ENCODE measurements at places on chromosomes 7 and 10.

GRCh38 chr10:69057951-69058297 lies 30.0 kb upstream of the SRGN start:
- no peak for DNase-seq

DNA sequence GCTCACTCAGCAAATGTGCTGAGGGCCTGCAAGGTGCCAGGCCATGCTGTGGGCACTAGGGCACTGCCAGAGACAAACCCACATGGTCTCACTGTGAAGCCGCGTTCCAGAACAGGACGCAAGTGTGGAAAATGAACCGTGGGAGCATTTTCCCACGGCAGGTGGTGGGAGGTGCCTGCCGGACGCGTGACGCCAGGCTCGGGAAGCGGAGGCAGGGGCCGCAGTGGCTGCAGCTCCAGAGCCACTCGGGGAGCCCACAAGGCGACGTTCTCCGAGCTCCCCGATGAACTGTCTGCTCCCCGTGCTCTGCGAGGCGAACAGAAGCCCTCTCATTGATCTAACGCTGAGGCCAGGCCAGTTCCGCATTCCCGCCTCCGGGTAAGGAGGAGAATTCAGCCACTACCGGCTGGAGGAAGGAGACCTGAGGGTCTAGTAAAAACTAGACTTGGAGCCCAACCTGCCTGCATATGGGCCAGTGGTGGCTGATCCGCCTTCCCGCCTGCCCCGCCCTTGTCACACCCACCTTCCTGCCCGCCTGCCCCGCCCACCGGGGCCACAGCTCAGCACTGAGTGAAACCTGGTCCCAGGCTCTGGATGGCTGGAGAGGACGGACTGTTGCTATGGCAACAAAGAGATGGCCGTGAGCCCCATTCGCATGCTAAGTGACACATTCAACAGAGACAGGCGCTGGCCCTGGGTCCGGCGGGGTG lies 13.1 kb downstream of the ADGRA1 start:
- peak; percentile 12 for DNase-seq

DNA sequence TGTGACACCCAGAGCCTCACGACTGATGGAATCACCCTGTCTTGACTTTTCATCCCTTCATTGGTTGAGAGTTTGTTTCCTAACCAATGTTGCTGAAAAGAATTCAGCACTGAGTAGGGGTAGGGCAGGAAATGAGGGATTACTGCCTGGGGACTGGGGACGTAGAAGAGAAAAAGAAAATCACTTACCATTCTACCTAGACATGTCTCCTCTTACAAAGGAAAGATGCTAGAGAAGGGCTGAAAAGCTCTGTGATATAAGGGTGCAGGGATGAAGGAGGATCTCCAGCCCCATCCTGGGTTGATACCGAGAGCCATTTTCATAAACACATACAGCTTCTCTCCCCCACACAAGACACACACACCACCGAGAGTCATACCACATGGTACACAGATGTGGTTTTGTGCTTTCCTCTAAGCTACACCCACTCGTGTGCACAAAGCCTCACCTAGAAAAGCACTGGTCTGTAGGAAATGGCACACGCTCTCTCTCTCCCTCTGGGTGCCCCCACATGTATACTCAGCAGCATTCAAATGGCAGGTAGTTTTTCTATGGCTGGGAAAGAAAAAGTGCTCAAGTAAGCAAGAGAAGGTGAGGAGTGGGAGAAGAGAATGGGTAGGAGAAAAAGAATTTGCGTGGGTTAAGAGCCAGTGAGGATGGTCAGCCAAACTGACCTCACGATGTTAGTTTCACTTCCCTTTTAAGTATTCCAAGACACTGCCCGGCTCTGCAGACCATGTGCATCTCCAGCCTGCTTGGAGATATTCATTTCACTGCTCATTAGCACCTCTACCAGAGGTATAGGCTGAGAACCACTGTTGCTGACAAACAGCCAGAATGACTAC lies 85.8 kb downstream of the CALD1 start:
- peak; percentile 6 for DNase-seq

GRCh38 chr7:15507171-15507570 lies 54.6 kb downstream of the AGMO start:
- no peak for DNase-seq

- DNase-seq = no peak
Observed at GRCh38 chr10:53239873-53240272, 467.3 kb upstream of the MBL2 start.

DNA sequence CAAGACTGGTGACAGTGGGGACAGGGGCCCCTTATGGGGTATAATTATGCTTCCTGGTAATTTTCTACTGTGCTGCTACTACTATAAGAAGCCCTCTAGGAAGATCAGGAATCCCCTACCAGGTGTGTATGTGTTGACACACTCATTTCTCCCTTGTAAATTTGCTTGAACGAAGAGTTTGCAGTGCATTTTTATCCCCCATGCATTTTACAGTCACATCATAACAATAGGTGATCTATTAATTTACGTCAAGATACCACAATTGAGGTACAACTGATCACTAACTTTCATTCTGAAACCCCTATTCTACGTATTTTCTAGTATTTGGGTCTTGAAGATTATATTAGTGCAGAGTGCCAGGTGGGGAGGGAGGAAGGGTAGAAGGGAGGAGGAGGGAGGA lies 252.2 kb downstream of the NSUN6 start:
- DNase-seq = no peak

DNA sequence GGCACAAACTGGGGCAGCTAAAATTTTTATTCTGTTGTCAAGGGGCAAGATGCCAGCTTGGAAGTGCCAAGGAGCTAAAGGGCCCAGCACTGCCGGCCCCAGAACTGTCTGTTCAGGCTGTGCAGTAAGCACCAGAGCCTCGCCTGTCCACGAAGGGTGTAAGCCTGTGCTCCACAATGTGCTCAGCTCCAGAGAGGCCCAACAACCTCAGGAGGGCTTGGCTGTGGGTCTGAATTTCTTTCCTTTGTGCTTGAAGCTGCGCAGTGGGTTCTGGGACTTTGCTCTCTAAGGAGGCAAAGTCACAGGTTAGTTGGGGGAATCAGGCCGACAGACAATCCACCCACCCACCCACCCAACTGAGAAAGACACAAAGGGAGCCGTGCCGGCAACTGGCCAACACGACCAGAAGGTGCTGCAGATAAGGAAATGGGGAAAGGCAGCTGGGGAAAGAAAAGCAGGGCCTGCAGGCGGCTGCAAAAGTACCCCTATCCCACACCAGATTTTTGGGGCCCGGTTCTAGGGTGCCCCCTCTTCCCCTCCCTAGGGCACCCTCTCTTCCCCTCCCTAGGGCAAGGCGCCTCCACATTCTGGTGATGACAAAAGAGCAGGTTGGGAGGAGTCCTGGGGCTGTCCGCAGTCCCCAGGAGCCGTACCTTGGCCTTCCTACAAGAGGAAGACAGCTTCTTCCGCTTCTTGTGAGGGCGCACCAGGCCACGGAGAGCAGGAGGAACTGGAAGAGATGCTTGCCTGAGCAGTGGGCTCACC lies 7.7 kb downstream of the DDX56 start:
- peak; percentile 39 for DNase-seq

- no peak for DNase-seq
Observed at GRCh38 chr7:44557485-44557884, 16.2 kb downstream of the DDX56 start.

DNA sequence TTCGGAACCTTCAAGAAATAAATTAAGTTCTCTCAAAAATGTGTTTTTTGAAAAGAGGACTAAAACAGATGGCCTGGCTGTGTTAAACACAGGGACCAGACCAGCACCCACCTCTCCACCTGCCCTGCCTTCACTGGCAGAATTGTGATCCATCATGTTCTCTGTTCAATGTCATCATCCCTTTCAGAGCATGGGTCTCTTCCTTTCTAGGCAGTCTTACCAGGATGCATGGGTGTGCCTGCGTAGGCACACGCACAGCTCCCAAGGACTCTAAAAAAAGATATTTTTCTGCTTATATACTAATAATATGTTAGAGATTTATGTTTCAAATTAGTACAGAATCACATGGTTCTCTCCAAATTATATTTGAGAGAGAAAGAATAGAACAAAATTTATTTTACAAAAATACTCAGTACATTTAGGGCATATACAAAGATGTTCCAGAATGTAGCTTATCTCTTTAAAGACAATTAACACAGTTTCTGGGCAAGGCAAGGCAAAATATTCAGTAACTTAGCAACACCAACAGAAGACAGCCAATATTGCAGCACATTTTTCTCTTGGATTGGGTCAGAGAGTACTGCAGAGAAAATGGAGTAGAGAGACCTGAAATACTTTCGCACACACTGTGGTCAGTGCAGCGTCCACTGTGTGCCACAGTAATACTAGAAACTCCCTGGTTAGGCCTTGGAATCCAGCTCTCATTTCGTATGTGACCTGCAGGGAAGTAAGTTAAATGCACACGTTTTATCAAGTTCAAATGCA lies 52.8 kb downstream of the EGFR start:
- no peak for DNase-seq

DNA sequence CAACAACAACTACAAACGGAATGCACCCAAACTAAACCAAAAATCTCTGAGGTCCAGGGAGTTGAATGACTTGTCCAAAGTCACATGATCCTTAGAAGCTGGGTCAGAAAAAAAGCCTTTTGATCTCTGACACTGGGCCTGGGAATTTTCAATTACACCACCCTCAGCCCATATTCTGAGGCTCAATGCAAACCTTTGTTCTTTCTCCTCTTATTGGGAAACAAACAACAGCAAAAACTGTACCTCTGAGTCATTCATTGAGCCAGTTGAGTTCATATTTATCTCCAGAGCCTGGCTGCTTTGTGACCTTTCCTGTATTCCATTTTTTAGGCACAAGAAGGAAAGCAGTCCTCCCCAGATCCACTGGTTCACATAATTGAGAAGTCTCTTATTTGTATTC lies 51.2 kb upstream of the SORCS1 start:
- DNase-seq = no peak

- peak; percentile 56 for DNase-seq
Observed at GRCh38 chr7:39504963-39505362, 61.2 kb upstream of the YAE1 start.

- no peak for DNase-seq
Observed at GRCh38 chr7:12653518-12653917, 33.9 kb upstream of the ARL4A start.

DNA sequence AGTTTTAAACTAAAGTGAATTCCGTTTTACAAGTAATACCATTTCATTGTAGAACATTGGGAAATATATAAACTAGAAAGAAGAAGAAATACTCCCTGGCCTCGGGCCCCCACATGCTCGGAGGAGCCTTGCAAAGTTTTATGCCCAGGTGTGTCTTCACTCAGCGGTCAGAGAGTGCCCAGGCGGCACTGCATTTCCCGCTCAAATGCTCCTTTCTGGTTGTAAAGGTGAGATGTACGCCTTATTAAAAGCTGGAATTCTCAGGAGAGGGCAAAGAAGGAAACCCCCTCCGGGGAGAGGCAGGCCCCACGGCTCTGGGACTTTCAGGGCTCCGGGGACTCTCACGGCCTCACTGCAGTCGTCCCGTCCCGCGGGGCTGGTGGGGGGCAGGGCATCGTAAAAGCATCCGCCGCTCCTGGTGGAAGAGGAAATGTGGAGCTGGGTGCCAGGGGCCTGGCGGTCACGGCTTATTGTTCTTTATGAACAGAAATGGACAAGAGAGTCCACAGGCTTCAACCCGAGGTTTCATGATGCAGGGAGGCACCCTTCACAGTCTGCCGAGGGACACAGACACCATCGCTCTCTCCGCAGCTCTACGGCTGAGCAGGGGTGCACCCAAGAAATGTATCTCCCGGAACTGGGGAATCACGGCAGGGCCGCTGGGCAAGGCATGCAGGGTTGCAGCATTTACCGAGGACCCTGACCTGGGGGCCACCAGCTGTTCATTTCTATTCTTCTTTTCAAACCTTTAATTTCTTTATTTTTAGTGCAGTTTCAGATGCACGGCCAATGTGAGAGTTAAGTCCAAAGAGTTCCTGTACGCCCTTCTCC lies 47.7 kb upstream of the INPP5A start:
- DNase-seq = no peak

GRCh38 chr10:21055339-21056135 lies 158.4 kb upstream of the NEBL start:
- DNase-seq = no peak

DNA sequence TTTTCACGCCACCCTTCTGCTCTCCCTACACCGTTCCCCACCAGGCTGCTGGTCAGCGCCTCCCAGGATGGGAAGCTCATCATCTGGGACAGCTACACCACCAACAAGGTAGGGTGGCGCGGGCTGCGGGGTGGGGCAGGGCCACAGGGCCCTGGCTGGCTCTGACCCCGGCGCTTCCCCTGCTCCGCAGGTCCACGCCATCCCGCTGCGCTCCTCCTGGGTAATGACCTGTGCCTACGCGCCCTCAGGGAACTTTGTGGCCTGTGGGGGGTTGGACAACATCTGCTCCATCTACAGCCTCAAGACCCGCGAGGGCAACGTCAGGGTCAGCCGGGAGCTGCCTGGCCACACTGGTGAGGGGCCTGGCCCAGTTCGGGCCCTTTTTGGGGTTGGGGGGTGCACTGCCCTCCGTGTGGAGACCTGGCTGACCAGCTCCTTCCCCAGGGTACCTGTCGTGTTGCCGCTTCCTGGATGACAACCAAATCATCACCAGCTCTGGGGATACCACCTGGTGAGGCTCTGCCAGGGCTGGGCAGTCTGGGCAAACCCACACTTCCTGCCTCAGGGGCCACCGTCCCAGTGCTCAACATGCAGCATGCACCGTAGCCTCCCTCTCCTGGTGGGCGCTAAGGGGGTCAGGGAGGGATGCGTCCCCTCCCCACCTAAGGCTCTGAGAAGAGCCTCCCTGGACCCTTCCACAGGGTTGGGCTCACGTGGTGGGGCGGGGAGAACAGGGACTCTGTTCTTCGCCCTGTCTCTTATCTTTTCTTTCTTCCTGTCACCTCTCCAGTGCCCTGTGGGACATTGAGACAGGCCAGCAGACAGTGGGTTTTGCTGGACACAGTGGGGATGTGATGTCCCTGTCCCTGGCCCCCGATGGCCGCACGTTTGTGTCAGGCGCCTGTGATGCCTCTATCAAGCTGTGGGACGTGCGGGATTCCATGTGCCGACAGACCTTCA lies 4.0 kb downstream of the GNB2 start:
- DNase-seq = no peak

- no peak for DNase-seq
Observed at GRCh38 chr10:132606031-132606491, 68.5 kb downstream of the INPP5A start.

GRCh38 chr10:35635576-35635975 lies 6.5 kb downstream of the FZD8 start:
- DNase-seq = peak; percentile 80

- DNase-seq = no peak
Observed at GRCh38 chr10:8146650-8147049, 92.2 kb downstream of the GATA3 start.

- no peak for DNase-seq
Observed at GRCh38 chr7:102432442-102433218, 745 bp upstream of the ORAI2 start.

DNA sequence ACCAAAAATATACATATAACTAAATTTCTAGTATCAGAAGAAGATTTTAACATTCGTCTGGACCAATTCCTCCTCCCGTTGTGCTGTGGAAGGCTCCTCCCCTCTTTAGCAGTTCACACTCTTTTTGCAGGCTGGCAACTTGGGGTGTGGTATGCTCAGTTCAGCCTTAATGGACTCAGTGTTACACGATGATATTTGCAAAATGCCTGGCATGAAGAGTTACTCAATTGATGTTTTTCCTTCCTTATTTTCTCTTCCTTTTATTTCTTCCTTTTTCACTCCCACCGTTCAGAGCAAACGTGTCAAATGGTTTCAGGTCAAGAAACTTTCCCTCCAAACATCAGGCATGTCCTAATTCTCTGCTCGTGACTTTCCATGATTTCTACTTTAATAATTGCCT lies 248.3 kb downstream of the PHF14 start:
- no peak for DNase-seq

GRCh38 chr7:39433550-39433949 lies 132.7 kb upstream of the YAE1 start:
- DNase-seq = no peak

- DNase-seq = no peak
Observed at GRCh38 chr10:19577381-19577780, 238.9 kb upstream of the PLXDC2 start.

Measured in OCI-M1 (cell line).